ENCODE measurements at places on chromosomes 4 and X.

GRCh38 chrX:22220941-22221340 lies 51.8 kb upstream of the CBLL2 start:
- DNase-seq = no peak

- no peak for DNase-seq
Observed at GRCh38 chrX:103864886-103865534, 33.0 kb upstream of the RAB9B start.

DNA sequence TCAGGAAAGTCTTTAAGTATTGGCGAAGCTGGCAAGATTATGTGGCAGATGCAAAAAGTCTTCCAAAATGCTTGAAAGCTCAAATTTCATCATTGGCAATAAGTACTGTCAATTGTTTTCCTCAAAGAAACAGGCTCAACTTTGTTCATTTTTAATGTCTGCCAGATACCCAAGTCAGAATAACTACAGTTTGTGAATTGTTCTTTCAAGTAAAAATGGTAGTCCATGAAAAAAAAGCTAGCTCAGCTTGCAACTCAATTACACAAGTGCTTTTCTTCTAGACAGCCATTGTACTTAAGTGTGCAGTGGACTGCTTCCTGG lies 70.5 kb downstream of the AFF1 start:
- DNase-seq = no peak

GRCh38 chrX:26649534-26649933 lies 433.6 kb downstream of the MAGEB5 start:
- no peak for DNase-seq

DNA sequence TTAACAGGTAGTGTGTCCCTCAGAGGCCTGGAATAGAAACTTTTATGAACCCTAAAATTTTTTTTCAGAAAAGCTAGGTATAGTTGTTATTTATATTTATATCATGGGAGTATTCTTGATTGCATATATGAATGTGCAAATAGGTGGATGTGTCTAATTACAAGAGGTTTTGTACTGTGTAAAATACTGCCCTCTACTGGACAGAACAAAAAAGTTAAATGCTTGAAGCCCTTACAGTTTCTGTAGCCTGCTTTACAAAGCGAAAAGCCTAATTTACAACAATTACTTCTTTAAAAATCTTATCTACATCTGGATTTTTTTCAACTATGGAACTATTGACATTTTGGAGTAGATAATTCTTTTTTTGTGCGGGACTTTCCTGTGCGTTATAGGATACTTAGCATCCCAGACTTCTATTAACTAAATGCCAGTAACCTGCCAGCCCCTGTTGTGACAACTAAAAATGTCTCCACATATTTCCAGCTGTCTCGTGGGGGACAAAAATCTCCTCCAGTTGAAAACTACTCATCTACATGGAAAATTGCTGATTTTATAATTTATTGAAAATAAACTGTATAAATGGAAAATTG lies 35.1 kb downstream of the ENPEP start:
- DNase-seq = peak; percentile 33

DNA sequence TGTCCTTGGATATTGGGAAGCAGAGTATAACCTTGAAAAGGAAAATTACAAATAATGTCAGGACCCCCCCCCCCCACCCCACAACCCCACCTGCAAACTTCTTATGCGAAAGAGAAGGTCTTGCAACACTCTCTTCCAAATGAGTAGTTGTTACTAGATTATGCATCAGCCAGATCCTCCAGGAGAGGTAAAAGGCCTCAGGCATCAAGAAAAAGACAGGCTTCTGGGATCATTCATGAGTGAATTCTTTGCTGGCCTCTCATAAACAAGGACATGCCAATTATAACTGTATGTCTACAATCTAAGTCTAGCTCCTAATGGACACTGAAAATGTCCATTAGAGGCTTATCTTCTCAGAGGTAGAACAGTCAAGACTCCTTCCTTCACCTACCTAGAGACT lies 1443.3 kb downstream of the RAPGEF2 start:
- no peak for DNase-seq

DNA sequence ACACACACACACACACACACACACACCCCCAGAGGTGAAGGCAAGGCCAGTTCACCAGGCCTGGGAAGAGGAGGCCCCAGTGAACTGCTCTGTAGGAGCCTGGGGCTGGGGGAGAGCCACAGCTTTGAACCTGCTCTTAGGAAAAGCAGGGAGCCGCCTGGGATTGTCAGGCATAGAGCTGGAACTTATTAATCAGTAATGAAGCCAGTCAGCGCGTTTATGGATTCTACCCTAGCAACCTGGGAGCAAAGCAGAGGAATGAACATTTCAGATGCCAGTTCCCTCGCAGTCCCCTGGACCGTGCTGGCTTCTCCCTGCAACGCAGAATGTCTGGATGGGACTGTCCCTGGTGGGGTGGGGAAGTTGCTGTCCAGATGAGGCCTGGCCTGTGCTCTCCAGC lies 45.3 kb upstream of the DDX3X start:
- DNase-seq = no peak

DNA sequence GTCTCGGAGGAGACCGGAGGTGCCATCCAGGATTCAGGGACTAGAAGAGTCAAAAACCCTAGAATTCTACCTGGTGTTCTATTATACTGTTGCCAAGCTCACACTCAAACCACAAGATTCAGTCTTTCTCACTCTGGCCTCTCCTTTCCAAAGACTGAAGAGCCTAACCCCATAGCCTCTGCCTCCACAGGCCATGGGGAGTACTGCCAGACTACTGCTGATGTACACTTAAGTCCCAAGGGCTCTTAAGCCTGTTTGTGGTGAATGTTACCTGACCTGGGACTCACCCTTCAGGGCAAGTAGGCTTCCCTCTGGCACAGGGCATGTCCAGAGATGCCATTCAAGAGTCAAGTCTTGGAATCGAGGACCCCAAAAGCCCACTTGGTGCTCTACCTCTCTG lies 58.9 kb upstream of the IRS4 start:
- DNase-seq = no peak

- DNase-seq = peak; percentile 63
Observed at GRCh38 chr4:73450398-73451004, 14.5 kb downstream of the AFP start.

DNA sequence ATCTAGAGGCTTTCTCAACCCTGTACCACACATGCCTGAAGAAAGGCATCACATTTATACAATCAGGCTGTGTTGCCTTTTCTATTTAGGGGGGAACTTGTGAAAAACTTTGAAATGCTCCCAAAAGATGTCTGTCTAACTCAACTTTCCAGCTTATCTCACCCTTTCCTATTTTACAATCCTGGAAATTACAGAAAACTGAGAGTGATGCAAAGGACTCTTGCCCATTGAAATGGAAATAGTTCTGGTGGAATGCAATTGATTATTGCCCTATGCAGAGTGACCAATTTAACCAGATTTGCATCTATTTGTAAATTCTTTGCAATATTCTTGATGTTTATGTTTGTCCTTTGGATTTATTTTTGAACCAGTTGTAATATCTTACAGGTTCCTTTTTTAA lies 77.3 kb downstream of the GALNT7 start:
- DNase-seq = no peak

DNA sequence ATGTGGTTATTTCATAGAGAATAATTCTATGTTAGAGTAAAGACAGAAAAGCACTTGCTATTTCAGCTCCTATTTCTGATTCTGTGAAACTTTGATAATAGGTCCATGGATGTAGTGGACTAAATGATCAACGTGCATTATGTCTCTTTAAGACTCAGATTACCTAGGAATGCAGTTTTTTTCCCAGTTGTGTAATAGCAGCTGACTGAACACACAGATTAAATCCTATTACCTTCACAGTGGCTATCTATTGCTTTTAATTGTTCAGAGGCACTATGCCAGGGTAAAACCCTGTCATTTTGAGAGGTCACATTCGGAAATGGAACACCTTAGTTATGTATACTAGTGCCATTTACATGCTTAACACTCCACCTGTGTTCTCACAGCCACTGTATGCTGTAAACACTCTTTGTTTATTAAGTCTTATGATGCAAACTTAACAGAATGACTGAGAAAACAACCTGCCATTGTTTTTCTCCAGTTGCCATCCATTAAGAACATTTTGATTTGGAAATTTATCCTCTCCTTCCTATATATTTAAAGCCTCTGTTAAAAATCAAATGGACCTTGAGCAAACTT lies 70.5 kb downstream of the HPGD start:
- DNase-seq = no peak

GRCh38 chrX:116277351-116278225 lies 107.0 kb downstream of the AGTR2 start:
- DNase-seq = no peak

DNA sequence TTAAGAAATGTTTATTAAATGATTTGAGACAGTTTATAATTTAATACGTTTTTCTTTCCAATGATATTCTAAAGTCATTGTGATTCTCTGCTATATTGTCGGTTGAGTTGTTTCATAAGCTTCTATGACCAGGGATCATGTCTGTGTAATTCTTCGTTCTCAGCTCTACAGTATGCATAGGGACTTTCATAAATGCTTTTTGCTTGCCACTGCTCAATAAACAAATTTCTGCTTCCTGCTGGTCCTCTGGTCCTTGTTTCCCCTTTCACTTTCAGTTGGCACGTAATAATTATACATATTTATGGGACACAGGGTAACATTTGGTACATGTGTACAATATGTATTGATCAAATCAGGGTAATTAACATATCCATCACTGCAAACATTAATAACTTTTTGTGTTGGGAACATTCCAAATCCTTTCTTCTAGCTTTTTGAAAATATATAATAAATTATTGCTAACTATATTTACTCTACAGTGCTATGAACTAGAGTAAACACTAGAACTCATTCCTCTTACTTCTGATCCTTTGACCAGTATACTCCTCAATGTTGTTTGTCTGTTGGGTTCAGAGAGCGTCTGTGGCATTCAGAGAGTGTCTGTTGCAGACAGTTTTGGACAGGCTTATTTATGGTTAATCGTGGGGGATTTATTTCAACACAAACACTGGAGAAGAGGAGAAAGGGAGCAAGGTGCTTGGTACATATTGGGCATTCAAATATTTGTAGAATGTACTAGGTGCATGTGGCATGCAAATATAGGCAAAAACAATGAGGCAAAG lies 68.3 kb upstream of the SPANXB1 start:
- DNase-seq = no peak

DNA sequence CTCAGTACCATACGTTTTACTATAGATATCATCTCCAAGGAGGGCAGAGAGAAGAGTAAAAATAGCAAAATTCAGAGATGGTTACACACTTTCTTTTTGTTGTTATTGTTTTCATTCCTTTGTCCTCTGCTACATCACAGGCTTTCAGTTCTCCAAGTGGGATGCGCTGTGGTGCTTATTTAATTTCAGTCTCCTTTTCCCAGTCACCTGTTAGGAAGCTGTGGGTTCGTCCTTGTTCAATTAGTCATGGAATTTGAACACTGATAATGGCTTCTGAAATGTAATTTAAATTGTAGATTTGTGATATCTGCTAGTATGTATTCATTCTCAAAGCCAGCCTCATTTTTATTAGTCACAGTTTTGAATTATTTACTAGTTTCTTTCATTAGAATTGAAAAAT lies 38.8 kb upstream of the DHRSX start:
- no peak for DNase-seq

DNA sequence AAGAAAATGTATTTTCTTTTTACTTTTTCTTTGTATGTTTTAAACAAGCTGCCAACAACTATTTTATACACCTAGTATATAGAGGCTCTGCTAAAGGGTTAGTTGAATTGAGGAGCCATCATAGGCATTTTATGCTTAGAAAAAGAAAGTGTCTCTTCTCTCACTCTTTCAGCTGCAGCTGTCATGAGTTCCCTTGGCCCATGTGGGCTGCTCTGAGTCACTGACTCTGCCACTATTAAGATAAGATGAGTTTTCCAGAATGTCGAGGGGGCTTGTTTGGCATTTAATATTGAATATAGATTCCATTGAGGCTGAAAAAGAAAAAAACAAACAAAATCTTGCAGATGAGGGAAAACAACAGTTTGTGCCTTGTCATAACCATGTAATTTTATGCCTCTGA lies 126.0 kb upstream of the PAQR3 start:
- no peak for DNase-seq

- DNase-seq = no peak
Observed at GRCh38 chr4:180788729-180789128, 1454.5 kb upstream of the TENM3 start.

- DNase-seq = no peak
Observed at GRCh38 chr4:126414741-126415140, 1100.0 kb downstream of the FAT4 start.

- no peak for DNase-seq
Observed at GRCh38 chrX:21972046-21972445, 31.5 kb downstream of the SMS start.

DNA sequence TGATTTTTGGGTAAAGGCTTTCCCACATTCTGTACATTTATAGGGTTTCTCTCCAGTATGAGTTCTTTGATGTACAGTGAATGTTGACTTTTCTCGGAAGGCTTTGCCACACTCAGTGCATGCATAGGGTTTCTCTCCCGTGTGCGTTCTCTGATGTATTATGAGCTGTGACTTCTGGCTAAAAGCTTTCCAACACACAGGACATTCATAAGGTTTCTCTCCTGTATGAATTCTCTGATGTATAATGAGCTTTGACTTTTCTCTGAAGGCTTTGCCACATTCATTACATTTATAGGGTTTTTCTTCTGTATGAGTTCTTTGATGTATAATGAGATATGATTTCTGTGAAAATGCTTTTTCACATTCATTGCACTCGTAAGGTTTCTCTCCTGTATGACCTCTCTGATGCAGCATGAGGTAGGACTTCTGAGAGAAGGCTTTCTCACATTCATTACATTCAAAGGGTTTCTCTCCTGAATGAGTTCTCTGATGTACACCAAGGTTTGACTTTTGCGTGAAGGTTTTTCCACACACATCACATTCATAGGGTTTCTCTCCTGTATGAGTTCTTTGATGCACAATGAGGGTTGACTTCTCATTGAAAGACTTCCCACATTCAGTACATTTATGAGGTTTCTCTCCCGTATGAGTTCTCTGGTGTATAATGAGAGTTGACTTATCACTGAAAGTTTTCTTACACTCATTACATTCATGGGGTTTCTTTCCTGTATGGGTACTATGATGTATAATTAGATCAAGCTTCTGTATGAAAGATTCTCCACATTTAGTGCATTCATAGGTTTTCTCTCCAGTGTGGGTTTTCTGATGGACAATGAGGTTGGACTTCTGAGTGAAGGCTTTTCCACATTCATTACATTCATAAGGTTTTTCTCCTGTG lies 27.3 kb downstream of the ZNF182 start:
- no peak for DNase-seq

DNA sequence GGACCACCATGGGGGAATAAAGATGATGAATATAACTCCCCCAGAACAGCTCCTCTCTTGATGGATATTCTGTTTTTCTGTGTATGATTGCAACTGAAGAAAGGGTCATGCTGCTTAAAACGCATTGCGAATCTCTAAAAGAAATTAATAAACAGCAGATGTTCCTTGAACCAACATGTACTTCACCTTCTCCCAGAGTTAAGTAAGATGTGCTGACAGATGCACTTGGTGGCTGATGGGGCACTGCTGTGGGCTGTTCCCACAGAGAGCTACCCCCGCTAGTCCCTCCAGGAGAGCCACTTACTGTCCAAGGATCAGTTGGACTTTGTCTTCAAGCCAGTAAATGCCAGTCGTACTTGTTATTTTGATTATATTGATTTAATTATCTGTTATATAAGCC lies 26.3 kb upstream of the C4orf54 start:
- DNase-seq = no peak

Measured in AG09309 (cell line).